ENCODE measurements at places on chromosomes 2 and 18. TPM values are rescaled to one million over a fixed set of nuclear protein-coding genes. Genes with fewer than 3 reads are reported as not detected.

ASTL gene
- 0.59 TPM for total RNA-seq

LRRC30 gene
- total RNA-seq = not detected

DNA sequence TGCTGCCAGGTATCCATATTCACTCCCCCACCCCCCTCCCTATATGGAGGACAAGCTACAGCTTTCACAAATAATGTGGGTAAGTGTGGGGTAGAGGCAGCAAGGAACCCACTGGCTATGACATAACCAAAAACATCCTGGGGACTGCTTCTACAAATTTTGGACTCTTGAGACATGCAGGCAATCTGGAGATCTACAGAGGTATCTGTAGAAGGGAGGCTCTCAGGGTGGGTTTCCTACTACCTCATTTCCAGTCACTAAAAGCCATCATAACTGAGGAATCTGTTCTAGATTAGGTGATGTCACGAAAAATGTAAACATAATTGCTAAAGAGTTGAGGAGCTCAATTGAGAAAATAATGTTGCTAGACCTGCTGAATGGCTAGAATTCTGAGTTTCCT is 46.8 kb upstream of the WIPF1 start:
- no peaks in the 10 kb centered on the region for H3K4me1 ChIP-seq
- H3K27ac ChIP-seq = no peak overlapping the region
- DNase-seq = no peak
- no peak overlapping the region for H3K4me3 ChIP-seq
- no peaks in the 10 kb centered on the region for H3K36me3 ChIP-seq

- H3K27me3 ChIP-seq = no peaks in the 10 kb centered on the region
- H3K36me3 ChIP-seq = no peaks in the 10 kb centered on the region
- H3K4me1 ChIP-seq = no peaks in the 10 kb centered on the region
- DNase-seq = no peak
These were observed 12.8 kb downstream of the ANKRD62 start for GRCh38 chr18:12106471-12106870.

DNA sequence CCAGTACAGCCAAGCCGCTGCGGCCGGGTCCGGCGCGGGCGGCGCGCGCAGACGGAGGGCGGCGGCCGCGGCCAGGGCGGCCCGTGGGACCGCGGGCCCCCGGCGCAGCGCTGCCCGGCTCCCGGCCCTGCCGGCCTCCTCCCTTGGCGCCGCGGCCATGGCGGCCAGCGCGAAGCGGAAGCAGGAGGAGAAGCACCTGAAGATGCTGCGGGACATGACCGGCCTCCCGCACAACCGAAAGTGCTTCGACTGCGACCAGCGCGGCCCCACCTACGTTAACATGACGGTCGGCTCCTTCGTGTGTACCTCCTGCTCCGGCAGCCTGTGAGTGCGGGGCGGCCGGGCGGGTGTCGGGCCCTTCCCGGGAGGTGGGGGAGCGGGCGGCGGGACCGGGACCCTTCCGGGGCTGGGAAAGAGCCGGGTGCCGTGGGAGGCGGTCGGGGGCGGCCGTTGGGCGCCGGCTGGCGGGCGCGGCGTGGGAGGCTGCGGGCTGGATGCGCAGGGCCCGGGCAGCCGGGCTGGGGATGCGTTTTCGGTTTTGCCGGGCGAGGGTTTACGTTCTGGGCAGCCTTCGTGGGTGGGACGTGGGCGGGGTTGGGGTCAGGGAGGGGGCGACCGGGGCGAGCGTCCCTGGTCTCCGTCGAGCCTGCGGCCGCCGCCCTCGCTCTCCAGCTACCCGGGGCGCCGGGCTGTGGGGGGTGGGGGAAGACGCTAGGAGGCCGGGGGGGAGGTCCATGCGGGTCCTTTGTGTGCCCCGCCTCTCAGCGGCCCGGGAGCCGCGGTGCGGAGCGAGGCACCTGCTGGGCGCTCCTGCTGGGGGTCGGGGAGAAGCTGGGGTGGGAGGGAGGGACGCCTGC is 537 bp downstream of the AGFG1 start:
- peaks cover 19% of the 10 kb centered on the region for H3K4me1 ChIP-seq
- H3K4me3 ChIP-seq = peak overlapping the region; percentile 75
- H3K36me3 ChIP-seq = no peaks in the 10 kb centered on the region
- no peaks in the 10 kb centered on the region for H3K27me3 ChIP-seq
